ENCODE measurements at places on chromosomes 6 and 20. TPM values are rescaled to one million over a fixed set of nuclear protein-coding genes. Genes with fewer than 3 reads are reported as not detected.
A peak's percentile ranks its signal among the peaks of the same experiment; 100 is the strongest.

GRCh38 chr20:51178153-51178552, 155.2 kb upstream of the KCNG1 start:
- no peak for DNase-seq
- H3K4me3 ChIP-seq, result no peak overlapping the region

DNA sequence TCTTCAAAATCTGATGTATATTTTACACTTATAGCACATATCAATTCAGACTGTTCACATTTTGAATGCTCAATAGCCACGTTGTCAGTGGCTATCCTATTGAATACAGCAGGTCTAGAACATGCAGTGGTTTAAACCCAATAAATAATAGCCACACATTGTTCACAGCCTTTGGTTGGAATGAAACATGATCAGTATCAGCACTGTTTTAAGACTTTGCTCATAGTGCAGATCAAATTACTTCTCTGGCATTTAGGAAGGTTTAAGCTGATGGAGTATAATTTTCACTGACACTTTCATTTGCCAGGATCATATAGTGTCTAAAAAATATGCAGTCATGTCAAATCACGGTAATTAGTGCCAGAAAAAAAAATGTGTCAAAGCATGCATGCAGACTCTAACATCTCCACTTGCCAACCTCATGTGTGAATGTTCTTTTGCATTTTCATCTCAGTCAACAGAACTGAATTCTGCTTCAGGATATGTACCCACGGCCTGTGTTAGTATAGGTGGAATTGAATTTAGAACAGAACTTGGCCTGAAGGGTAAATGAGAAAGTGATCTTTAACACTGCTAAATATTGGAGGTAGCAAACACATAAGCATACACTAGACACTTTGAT, 184.1 kb downstream of the SLC24A3 start:
- H3K36me3 ChIP-seq, result no peaks in the 10 kb centered on the region
- H3K27ac ChIP-seq, result no peak overlapping the region
- H3K27me3 ChIP-seq, result no peaks in the 10 kb centered on the region
- no peak for DNase-seq
- H3K4me3 ChIP-seq, result no peak overlapping the region

DNA sequence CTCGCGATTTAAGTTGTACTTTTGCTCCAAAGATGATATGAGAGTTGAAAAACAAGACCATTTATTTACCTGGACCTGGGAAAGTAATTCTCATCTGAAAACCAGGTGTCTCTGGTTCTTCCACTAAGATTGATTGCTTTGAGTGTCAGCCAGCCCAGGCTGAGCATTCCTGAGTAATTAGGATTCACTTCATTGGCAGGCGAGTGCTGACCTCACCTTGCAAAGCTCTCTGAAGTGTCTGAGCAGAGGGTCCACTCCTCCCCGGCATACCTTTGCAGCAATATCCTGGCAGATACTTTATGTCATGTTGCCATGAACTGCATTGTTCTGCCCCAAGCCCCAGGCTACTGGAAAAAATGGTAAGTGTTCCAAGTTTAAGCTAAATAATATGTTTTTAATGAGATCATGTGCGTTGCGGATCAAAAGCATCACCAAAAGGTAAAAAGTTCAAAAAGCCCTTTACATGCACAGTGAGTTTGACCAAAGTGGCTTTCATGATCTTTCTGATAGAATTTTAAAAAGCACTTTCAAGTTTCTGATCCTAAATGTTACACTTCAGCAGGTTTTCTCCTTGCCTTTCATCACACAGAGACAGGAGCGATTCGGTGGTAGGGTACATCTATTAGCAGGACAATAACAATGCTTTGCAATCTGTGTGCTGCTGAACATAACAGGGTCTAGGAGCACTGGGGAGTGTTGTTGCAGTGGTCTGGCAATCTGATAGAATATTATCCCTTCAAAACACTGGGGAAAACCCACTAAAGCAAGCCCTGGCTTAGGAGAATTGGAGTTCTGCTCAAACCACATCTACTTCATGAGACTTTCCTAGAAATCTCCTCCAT, 127.8 kb upstream of the EEF1E1 start:
- H3K4me1 ChIP-seq, result no peaks in the 10 kb centered on the region
- no peaks in the 10 kb centered on the region for H3K36me3 ChIP-seq
- no peak overlapping the region for H3K4me3 ChIP-seq
- DNase-seq, result no peak

GRCh38 chr6:151443454-151443853, 8.5 kb downstream of the RMND1 start:
- no peak for DNase-seq
- peaks cover 4% of the 10 kb centered on the region for H3K4me1 ChIP-seq
- H3K36me3 ChIP-seq, result no peaks in the 10 kb centered on the region
- no peak overlapping the region for H3K27ac ChIP-seq
- H3K27me3 ChIP-seq, result no peaks in the 10 kb centered on the region
- H3K4me3 ChIP-seq, result no peak overlapping the region

GRCh38 chr20:35317416-35318210, 25.4 kb upstream of the FAM83C start:
- H3K27me3 ChIP-seq, result no peaks in the 10 kb centered on the region
- H3K4me1 ChIP-seq, result no peaks in the 10 kb centered on the region
- H3K4me3 ChIP-seq, result no peak overlapping the region
- no peaks in the 10 kb centered on the region for H3K36me3 ChIP-seq
- peak overlapping the region; percentile 58 for H3K27ac ChIP-seq
- no peak for DNase-seq

DNA sequence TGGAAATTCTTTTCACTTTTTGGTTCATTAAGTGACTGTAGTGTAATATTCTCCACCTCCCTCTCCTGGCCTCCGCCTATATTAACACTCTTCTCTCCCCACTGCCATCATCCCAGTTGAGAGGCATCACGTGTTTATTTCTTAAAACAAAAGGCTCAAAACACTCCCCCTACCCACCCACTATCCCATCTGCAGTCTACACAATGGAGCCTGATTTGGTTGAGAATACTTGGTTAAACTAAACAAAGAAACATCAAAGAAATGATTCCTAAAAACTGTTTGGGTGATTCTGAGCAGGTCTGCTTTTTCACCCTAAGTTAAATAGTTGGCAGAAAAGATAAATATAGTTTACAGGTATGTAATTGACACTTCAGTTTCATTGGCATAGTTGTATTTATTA, 5.9 kb downstream of the TFAP2B start:
- H3K36me3 ChIP-seq, result no peaks in the 10 kb centered on the region
- H3K4me3 ChIP-seq, result no peak overlapping the region
- DNase-seq, result no peak
- no peak overlapping the region for H3K27ac ChIP-seq
- H3K4me1 ChIP-seq, result no peaks in the 10 kb centered on the region

HLA-DQB1 gene
- total RNA-seq, result 4.1 TPM

Measured in lung (tissue), 17 donors.